Frontal cortex (tissue), 4 donors: ENCODE measurements at places on chromosomes 1 and 21. TPM values are rescaled to one million over a fixed set of nuclear protein-coding genes. Genes with fewer than 3 reads are reported as not detected.

GRCh38 chr1:53120659-53121058 is 21.8 kb downstream of the SLC1A7 start:
- no peak for DNase-seq

DNA sequence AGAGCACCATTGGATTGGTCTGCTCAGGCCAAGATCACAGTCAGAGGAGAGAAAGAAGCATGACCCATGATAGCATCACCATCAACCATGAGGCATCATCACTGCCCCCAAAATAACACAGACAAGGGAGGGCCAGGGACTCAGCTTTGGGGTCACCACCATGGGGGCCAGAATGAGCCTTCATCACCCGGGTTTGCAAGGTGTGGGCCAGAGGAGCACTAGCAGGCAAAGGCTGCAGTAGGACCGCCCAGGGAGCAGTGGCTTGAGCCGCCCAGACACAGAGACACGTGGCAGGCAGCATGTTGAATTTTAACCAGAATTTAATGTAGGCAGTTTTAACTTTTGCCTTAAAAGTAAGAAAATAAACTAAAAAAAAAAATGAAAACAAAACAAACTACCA is 53.7 kb upstream of the TMPRSS2 start:
- no peak for DNase-seq

TMEM82 gene
- not detected for total RNA-seq

TNFRSF18 gene
- not detected for total RNA-seq

GRCh38 chr21:35189077-35189863 is 140.2 kb upstream of the RUNX1 start:
- DNase-seq = no peak

FGR gene
- 0.41 TPM for total RNA-seq

DNA sequence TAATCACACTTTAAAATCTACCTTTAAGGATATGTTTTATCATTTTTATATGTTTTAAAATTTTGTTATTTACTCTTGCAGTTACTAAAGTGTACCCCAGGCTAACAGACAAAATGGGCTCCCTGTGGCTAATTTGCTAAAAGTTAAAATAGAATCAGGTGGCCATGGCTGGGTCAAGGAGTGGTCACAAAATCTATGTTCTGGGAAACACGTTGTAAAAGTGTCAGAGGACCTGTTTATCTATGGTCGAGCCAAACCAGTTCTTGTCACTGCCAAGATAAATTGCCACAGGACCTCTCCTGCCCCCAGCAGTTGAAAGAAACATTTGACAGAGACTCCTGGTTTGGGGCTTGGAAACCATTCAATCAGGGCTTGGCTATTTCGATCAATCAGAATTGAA is 21.2 kb upstream of the TTLL7 start:
- no peak for DNase-seq

SERTAD4 gene
- total RNA-seq = 13.5 TPM

FNDC5 gene
- 15.5 TPM for total RNA-seq

DNA sequence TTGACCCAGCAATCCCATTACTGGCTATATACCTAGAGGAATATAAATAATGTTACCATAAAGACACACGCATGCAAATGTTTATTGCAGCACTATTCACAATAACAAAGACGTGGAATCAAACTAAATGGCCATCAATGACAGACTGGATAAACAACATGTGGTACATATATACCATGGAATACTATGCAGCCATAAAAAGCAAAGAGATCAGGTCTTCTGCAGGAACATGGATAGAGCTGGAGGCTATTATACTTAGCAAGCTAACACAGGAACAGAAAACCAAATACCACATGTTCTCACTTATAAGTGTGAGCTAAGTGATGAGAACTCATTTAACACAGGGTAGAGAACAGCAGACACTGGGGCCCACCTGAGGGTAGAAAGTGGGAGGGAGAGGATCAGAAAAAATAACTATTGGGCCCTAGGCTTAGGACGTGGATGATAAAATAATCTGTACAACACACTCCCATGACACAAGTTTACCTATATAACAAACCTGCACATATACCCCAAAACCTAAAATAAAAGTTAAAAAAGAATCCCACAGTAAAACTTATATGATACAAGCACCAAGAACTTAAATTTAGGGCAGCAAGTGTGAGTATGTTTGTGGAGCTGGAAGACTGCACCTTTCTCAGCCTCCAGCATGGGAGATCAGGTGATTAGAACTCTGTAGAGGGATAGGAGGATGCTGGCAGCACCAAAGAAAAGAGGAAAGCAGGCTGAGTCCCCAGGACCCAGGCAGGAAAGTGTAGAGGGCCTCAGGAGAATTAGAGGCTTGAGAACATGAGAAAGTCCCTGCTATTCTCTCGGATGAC is 320.8 kb upstream of the USP24 start:
- DNase-seq = no peak
